ENCODE measurements at places on chromosomes 4 and X.

GRCh38 chr4:123506011-123506695 lies 109.6 kb downstream of the SPRY1 start:
- DNase-seq = no peak

- DNase-seq = no peak
Measured at GRCh38 chr4:123922847-123923246, 526.3 kb downstream of the SPRY1 start.

GRCh38 chr4:25172961-25173915 lies 13.0 kb upstream of the SEPSECS start:
- no peak for DNase-seq

- DNase-seq = no peak
Measured at GRCh38 chr4:75005727-75006126, 72.8 kb downstream of the PARM1 start.

DNA sequence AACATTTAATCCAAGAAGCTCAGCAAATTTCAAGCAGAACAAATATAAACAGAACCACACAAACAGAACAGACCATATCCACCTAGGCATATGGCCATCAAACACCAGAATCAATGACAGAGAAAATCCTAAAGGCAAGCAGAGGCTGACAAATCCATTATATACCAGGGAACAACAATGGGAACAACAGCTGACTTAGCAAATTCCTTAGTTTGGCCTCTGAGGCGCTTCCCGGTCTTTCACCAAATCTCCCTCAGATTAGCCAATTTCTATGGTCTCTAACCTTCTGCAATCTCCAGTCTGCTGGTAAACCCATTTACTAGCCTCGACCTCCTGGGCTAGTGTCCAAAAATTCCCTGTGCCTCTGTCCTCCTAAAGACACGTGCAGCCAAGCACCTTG lies 59.2 kb downstream of the GPR143 start:
- no peak for DNase-seq

GRCh38 chr4:24166501-24166900 lies 276.7 kb upstream of the PPARGC1A start:
- no peak for DNase-seq

DNA sequence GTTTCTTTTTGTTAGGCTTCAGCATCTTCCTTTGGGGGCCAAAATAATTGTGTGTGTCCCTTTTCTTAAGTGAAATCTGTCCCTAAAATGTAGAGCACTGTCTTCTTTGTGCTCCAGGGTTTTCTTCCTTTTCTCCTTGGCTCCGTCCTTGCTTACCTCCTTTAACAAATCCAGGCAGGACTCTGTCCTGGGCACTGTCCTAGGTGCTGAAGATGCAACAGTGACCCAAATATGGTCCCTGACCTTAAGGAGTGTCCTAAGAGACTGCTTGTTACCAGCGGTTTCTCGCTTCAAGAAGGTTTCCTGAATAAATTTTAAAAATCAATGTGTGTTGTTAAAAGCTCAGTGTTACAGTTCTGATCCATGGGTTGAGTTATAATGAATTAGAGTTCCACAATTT lies 471.8 kb downstream of the KCNIP4 start:
- no peak for DNase-seq

DNA sequence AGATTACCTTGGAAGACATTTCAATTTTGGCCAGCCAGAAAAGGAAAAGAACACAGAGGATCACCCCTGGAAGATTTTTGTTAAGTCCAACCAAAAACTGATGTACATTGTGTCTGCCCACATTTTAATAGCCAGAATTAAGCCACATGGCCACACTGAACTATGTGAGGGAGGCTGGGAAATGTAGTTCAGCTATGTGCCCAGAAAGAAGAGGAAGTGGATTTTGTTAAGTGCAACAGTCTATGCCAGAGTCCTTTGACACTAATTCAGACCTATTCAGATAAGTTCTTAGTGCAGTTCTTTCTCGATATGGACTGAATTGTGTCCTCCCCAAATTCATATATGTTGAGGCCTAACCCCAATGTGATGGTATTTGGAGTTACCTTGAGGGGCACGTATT lies 18.4 kb downstream of the PRPS1 start:
- DNase-seq = no peak

GRCh38 chr4:156217236-156217635 lies 263.6 kb upstream of the CTSO start:
- DNase-seq = no peak

DNA sequence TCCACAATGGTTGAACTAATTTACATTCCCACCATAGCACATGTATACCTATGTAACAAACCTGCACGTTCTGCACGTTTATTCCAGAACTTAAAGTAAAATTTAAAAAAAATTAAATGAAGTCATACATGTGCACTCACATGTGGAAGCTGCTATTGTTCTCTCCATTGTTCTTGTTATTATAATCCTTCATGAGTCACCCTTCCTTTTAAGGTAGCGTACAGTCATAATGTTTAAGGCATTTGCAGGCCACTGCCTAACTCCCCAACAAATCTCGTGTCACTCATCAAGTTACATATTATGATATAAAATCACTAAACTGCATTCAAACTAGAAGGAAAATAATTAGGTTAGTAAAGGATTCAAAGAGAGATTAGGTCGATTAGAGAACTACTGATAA lies 63.6 kb downstream of the SLC7A11 start:
- DNase-seq = no peak

- peak; percentile 13 for DNase-seq
Measured at GRCh38 chr4:158769175-158769921, 522 bp downstream of the FNIP2 start.

- DNase-seq = no peak
Measured at GRCh38 chr4:172978848-172979247, 189.8 kb upstream of the GALNT7 start.

All from activated CD4-positive, alpha-beta T cell treated with anti-CD3 and anti-CD28 coated beads, Interleukin-2, amount 50 U/mL, for 24 hours (primary cell).